Activated CD4-positive, alpha-beta memory T cell treated with anti-CD3 and anti-CD28 coated beads for 36 hours (primary cell): ENCODE measurements at places on chromosomes 7 and 10.

DNA sequence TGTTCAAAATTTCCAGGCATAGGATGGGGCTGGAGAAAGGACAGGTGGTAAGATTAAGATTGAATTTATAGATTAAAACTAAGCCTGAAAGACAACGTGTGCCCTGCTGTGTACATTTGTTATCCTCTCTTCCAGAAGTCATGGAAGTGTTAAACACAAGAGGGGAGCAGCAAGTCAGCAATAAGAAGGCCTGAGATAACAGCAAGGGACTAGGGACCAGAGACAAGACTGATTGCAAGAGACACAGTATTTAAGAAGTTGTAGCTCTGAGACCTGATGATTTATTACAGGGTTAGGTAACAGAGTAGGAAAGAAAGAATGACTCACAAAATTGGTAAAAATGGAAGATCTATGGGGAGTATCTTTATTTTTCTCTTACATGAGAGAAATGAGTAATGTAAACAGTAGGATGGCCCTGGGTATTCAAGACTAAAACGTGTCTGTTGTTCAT, 55.7 kb upstream of the COL1A2 start:
- no peak for DNase-seq

GRCh38 chr7:70736715-70737460, 395.1 kb upstream of the GALNT17 start:
- no peak for DNase-seq

- no peak for DNase-seq
Observed at GRCh38 chr7:140081774-140082425, 19.1 kb upstream of the PARP12 start.

DNA sequence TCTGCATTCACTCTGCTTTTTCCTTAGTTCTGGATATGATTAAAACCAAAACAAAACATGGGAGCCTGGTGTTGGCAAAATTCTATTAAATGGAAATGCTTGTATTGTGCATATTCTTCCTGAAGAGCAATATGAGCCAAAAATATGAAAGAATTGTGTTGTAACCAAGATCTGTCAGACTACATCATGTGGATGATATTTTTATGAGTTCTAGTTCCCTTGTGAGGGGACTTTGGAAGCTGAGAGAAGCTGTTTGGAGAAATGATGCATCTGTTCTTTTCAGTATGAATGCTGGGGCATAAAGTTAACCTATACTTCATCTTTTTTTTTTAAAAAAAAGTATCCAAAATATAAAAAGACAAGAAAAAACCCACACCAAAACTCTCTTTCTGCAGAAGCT, 782.7 kb downstream of the ANKRD7 start:
- no peak for DNase-seq

DNA sequence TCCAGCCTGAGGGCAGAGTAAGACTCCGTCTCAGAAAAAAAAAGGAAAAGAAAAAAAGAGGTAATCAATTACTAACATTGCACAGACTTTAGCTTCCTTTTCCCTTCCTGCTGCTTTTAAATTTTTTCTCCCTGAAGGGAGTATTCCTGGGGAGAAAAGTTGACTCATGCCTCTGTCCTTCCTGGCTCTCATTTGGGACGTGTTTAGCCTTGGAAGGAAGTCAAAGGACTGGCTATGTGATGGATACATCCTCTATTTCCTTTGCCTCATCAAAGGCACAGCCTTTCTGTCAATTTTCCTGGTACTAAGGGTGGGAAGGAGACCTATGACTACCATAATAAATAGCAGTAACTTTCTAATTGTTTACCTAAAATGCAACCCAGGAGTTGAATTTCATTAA, 77.6 kb downstream of the ITGA8 start:
- DNase-seq = no peak

DNA sequence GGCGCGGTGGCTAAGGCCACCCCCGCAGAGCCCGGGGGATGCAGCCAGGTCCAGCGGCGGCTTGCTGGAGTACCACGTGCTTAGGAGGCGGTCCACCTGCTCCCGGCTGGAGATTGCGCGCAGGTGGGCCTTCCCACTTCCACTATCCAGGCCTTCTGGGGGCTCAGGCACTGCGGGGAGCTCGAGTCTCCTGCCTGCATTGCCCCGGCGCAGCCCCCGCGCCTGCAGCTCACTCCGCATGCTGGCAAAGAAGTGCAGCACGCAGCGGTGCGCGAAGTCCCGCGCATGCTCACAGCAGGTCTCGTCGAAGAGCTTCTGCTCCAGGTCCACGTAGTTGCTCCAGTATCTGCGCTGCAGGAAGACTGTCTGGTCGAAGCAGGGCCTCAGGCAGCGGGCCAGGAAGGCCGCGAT, 5.8 kb downstream of the CALHM3 start:
- no peak for DNase-seq

DNA sequence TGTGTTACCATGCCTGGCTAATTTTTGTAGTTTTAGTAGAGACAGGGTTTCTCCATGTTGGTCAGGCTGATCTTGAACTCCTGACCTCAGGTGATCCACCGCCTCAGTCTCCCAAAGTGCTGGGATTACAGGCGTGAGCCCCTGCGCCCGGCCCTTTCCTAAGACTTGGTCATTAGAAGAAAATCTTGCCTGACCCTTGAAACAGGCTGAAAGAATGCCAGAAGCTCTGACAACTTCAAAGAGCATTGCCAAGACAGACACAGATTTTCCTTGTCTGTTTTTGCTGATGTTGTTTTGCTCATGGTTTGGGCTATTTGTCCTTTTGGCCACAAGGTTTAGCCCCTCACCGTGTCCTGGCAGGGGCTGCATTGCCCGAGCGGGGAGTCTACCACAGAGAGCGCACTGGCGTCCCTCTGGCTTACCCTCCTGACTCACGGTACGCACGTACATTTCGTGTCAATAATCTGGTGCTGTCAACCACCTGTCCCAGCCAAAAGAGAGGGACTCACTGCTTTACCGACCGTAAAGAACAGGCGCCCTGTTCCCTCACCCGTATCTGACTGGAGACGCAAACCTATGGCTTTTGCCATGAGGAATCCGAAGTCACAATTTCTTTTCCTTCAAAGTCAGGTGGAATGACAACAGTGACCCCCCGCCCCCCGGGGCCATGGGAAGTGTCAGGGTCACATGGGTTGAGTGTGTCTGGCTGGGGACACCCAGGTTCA, 10.1 kb upstream of the INPP5A start:
- DNase-seq = no peak

DNA sequence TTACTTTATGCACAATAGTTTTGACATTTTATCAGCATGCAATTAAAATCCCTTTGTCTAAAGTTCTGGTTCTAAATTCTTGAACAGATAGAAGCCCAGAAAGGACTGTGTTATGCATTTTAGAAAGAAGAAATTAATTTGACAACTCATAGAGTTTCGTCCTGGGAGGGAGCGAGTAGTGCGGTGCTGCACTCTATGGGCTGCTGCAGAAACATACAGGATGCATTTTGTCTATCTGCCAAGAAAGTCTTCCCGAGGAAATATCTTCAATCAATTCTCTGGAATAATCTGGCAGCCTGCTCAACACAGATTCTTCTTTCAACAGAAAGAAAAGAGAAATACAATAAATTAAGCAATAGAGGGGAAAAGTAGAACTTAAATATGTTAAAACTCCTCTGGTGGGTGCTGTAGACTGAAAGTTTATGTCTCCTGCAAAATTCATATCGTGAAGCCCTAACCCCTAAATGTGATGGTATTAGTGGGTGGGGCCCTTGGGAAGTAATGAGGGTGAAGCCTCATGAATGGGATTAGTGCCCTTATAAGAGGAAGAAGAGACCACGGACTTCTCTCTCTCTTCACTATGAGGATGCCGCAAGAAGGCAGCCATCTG, 39.0 kb upstream of the IFRD1 start:
- DNase-seq = no peak

DNA sequence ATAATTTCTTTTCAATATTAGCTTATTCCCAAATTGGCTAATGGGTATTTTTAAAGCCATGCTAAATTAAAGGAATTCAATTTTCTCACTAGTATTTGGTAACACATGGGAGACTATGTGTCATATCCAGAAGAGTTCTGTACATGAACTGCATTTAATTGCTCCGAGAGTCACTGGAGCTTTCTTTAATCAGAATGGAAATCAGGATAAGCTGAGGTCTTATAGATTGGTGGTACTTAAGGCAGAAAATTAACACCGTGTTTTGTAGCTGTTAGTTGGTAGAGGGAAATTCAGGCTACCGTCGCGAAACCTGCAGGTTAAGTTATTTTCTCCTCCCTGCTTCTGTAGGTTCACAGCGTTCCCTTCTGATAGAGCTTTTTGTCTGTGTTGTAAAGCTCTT, at the start of gene WEE2:
Gene WEE2 (plus strand): TSS at position 3 of the 400 bp plus-strand sequence. CDS start 406 bp downstream, outside the sequence.
- DNase-seq = no peak

DNA sequence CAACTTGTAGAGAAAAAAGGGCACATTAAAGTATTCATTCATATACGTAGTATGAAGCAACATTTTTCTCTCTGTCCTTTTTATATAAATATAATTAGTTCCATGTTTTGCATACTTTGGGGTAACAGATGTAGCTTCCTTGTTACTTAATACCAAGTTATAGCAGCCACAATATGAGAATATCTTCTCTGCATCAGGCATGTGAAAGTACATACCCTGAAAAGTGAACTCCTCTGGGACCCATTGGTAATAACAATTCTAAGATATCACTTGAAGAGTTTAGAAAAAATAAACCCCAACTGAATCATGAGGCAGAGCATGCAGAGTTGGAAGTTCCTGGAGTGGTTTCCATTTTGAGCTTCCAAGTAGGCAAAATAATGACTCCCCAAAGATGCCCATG, 2.4 kb upstream of the CRPPA start:
- no peak for DNase-seq

DNA sequence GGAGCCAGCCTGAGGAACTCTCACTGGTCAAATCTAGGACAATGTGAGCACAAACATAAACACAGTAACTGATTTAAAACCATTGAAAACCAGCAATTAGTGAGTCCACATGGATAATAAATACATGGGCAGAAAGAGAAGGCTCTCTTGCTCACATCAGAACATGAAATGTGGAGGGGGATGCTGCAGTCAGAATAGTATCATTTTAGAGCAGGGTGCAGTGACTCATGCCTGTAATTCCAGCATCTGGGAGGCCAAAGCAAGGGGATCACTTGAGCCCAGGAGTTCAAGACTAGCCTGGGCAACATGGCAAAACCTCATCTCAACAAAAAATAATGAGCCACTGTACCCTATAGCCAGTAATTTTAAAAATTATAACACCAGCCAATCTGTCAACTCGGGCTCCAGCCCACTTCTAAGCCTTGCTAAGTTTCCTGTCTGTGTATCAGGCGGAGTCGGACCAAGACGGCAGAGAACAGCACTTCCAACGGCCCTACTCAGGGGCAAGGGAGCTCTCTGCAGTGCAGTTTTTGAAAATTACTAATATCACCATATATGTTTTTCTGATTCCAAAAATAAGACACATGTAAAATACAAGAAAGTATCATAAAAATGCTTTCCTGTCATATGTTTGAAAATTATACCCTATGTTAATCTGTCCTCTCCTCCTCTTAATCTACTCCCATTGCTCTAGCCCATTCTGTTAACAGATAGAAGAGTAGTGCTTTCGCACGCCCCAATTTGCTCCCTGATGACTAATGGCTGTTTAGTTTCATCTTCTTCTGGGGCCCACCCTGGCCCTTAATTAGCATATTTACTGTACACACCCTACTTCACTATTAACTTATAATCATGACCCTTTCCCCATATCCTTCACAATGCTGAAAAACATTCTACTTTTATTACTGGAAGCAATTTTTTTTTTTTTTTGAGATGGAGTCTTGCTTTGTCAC, 17.1 kb downstream of the URGCP start:
- peak; percentile 21 for DNase-seq

- peak; percentile 50 for DNase-seq
Observed at GRCh38 chr7:95434557-95435421, at the start of gene PON2. Gene PON2 (minus strand): TSS chr7:95435028. CDS start chr7:95434951, 77 bp downstream.

- DNase-seq = no peak
Observed at GRCh38 chr10:131178521-131179331, 132.8 kb downstream of the TCERG1L start.

DNA sequence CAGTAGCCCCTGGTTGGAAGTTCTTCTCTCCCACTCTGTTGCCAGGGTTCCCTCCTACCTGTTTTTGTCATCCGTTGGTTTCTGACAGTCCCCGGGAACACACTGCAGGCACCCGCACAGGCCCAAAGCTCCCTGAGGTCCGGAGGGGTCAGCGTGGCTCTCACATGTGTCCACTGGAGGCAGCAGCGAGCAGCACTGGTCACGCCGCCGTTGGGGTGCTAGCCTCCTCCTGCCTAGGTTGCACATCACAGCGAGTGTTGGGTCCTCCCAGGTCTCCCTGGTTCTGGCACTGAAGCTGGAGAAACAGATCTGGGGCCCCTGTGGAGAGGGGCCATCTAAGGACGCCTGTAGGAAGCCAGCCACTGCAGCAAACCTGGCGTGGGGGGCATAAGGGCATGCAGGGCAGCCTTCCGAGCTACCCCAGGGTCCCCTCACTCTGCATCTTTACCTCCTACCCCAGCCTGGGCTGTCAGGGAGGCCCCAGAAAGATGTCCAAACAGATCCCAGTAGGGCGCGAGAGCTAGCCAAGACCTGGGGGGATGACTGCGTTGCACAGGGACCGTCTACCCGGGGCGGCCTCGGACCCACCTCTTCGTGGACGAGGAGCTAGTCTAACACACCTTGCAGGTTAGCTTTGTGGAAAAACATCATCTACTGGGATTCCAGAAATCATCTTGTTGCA, 28.9 kb downstream of the LRRC27 start:
- DNase-seq = peak; percentile 47

- DNase-seq = peak; percentile 50
Observed at GRCh38 chr7:29921404-29922010, 68.1 kb downstream of the SCRN1 start.

GRCh38 chr7:8418629-8419245, 14.7 kb upstream of the NXPH1 start:
- DNase-seq = peak; percentile 28

GRCh38 chr7:47458057-47458456, 123.9 kb downstream of the TNS3 start:
- no peak for DNase-seq

GRCh38 chr10:16909271-16909767, 92.1 kb upstream of the RSU1 start:
- DNase-seq = no peak

GRCh38 chr7:137572056-137572784, 228.7 kb upstream of the PTN start:
- no peak for DNase-seq

DNA sequence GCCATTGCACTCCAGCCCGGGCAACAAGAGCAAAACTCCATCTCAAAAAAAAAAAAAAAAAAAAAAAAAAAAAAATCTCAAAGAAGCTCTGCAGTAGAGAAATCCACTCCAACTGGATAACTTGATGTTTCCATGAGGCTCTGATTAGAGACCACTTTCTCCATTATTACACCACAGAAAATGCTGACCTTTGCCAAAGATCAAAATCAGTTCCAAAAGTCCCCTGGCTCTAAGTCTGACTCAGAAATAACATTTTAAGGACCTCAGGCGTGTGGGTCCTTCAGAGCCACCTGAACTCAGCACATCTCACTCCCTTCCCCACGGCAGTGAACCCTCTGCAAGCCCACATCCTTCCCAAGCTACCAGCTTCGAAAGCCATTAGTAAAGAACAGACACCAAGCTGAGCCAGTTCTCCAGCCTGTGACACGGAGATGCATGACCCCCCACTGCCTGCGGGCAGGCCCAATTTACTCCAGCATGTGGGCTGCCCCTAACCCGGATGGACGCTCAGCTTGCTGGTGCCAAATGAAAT, 13.8 kb upstream of the TMEM120A start:
- DNase-seq = peak; percentile 39
